ENCODE measurements at places on chromosomes 3 and 15.

DNA sequence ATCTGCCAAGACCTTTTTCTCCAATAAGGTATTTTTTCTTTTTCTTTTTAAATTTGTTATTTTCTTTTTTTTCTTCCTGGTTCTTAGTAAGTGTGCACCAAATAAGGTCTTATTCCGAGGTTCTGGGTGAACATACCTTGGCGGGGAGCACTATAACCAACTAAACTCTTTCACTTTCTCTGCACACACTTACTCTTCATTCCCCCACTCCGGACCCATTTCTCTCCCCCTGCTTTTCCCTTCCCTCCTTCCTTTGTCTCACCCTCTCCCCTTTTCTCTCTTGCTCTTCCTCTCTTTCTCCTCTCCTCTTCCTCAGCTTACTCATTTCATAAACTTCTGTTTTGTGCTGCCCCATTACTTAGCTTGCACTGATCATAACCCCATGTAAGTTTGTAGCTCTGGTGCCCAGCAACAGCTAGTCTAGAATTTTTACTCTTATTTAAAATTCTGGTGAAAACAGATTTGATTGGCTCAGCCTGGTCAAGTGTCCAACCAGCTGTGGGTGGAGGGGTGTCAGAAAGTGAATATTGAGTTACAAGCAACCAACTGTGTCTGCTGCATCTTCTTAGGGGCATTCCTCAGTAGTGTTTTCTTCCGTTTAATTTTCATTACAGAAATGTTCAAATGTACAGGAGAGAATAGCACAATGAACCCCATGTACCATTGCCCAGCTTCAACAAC is 297.5 kb downstream of the SHQ1 start:
- H3K4me1 ChIP-seq = peaks cover 18% of the 10 kb centered on the region
- H3K36me3 ChIP-seq = no peaks in the 10 kb centered on the region
- H3K27ac ChIP-seq = peak overlapping the region; percentile 91

- no peak overlapping the region for H3K27ac ChIP-seq
- H3K36me3 ChIP-seq = no peaks in the 10 kb centered on the region
- H3K27me3 ChIP-seq = peaks cover 19% of the 10 kb centered on the region
- H3K4me1 ChIP-seq = peaks cover 11% of the 10 kb centered on the region
Measured at GRCh38 chr3:156507285-156507684, 47.6 kb downstream of the SSR3 start.

DNA sequence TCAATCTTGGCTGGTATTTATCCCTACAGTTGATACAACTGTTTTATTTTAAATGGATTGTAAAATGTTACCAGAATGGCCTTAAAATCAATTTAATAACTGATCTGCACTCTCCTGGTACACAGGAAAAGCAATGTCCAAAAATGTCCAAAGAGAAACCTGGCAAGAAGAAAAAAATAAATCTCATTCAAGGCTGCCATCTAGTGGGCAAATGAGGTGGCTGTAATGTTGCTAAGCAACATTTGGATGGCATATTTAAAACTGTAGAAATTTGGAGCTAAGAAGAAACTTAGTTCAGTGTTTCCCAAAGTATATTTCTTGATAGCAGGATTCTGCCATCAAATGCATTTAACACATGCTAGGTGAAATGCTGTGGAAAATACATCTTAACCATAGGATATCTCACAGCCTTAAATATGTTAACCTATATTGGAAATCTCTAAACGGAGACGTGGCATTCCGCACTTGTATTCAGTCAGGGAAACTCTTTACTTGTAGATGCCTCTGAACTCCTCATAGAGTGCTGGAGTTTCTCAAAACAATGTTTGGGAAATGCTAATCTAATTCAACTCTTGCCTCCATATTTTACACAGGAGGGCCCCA is 216.8 kb downstream of the ERC2 start:
- DNase-seq = peak; percentile 41
- peaks cover 8% of the 10 kb centered on the region for H3K27me3 ChIP-seq
- H3K36me3 ChIP-seq = no peaks in the 10 kb centered on the region
- H3K4me3 ChIP-seq = no peak overlapping the region
- no peak overlapping the region for H3K27ac ChIP-seq

DNA sequence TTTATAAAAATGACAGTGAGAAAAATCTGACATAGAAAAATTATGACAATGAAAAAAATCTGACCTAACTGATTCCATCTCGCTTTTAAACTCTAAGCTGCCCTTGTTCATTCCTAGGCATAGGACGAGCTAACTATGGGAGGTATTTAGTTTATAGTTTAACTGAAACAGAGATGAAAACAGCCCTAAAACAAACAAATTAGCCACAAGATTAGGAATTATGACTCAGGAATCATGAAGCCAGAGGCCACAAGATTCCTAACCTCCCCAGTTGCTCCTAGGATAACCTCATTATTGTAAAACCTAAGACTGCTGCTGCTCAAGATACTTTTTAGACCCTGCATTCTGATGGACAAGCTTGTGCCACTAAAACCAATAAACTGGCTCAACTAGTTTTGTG is 122.7 kb upstream of the MNS1 start:
- peaks cover 4% of the 10 kb centered on the region for H3K36me3 ChIP-seq
- no peaks in the 10 kb centered on the region for H3K4me1 ChIP-seq
- H3K27me3 ChIP-seq = peaks cover 3% of the 10 kb centered on the region
- no peak overlapping the region for H3K4me3 ChIP-seq

GRCh38 chr3:165892565-165892964 is 55.3 kb upstream of the BCHE start:
- no peak for DNase-seq
- no peaks in the 10 kb centered on the region for H3K4me1 ChIP-seq
- H3K27ac ChIP-seq = no peak overlapping the region
- no peaks in the 10 kb centered on the region for H3K36me3 ChIP-seq
- H3K4me3 ChIP-seq = no peak overlapping the region

- H3K27ac ChIP-seq = no peak overlapping the region
- no peaks in the 10 kb centered on the region for H3K4me1 ChIP-seq
- no peaks in the 10 kb centered on the region for H3K36me3 ChIP-seq
- no peaks in the 10 kb centered on the region for H3K27me3 ChIP-seq
Measured at GRCh38 chr3:176119826-176120225, 1077.5 kb downstream of the TBL1XR1 start.

GRCh38 chr3:158801201-158801600 is 653 bp upstream of the MFSD1 start:
- peaks cover 6% of the 10 kb centered on the region for H3K27me3 ChIP-seq
- H3K36me3 ChIP-seq = no peaks in the 10 kb centered on the region
- H3K4me3 ChIP-seq = peak overlapping the region; percentile 84

GRCh38 chr15:68402432-68403160 is 29.4 kb downstream of the ITGA11 start:
- DNase-seq = peak; percentile 36
- peaks cover 8% of the 10 kb centered on the region for H3K27me3 ChIP-seq
- H3K4me3 ChIP-seq = no peak overlapping the region
- H3K4me1 ChIP-seq = no peaks in the 10 kb centered on the region

DNA sequence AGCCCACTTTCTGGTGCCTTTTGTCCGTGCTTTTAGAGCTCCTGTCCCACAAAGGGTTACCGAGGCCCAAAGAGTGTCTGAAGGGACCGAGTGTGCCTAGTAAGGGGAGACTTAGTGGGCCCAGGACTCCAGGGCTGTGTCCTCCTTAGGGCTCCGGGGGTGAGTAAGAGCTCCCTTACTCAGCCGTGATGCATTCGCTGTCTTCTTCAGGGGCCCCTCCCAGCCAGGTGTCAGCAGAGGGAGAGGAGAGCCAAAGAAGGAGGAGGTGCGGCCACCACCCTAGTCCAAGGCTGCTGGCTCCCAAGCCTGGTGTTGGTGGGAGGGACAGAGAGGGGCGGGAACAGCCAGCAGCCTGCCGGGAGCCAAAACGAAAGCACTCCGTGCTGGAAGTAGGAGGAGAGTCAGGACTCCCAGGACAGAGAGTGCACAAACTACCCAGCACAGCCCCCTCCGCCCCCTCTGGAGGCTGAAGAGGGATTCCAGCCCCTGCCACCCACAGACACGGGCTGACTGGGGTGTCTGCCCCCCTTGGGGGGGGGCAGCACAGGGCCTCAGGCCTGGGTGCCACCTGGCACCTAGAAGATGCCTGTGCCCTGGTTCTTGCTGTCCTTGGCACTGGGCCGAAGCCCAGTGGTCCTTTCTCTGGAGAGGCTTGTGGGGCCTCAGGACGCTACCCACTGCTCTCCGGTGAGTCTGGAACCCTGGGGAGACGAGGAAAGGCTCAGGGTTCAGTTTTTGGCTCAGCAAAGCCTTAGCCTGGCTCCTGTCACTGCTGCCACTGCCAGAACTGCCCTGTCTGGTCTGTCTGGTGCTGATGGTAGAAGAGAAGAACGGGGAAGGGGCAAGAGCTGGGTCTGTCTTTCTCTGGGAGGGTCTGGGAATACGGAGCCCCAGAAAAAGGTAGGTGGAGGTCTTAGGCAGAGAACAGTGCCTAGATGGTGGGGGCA is at the start of gene IL17RC:
TSS of gene IL17RC (plus strand) at position 365 of the 947 bp plus-strand sequence. CDS start at position 583, 218 bp downstream.
- peak within 1 kb of the TSS; percentile 64 for H3K4me3 ChIP-seq
- H3K36me3 ChIP-seq = no peaks in the 10 kb centered on the region
- peaks cover 20% of the 10 kb centered on the region for H3K4me1 ChIP-seq
- H3K27me3 ChIP-seq = peaks cover 11% of the 10 kb centered on the region
- H3K27ac ChIP-seq = no peak within 1 kb of the TSS

- H3K27me3 ChIP-seq = no peaks in the 10 kb centered on the region
- no peak overlapping the region for H3K4me3 ChIP-seq
- peaks cover 44% of the 10 kb centered on the region for H3K4me1 ChIP-seq
- H3K27ac ChIP-seq = no peak overlapping the region
- peaks cover 7% of the 10 kb centered on the region for H3K36me3 ChIP-seq
Measured at GRCh38 chr3:114218006-114218405, 19.4 kb downstream of the ZNF80 start.

GRCh38 chr3:48634661-48635221 is 520 bp downstream of the SLC26A6 start:
- peaks cover 20% of the 10 kb centered on the region for H3K4me1 ChIP-seq
- no peaks in the 10 kb centered on the region for H3K27me3 ChIP-seq
- peak; percentile 72 for DNase-seq
- H3K4me3 ChIP-seq = peak overlapping the region; percentile 85

GRCh38 chr3:183698756-183699155 is 1.2 kb downstream of the YEATS2 start:
- peak overlapping the region; percentile 87 for H3K4me3 ChIP-seq
- peaks cover 31% of the 10 kb centered on the region for H3K36me3 ChIP-seq
- H3K4me1 ChIP-seq = peaks cover 43% of the 10 kb centered on the region
- no peak for DNase-seq

GRCh38 chr3:63624941-63625560 is 27.4 kb upstream of the SNTN start:
- H3K27ac ChIP-seq = no peak overlapping the region
- no peaks in the 10 kb centered on the region for H3K4me1 ChIP-seq
- no peak for DNase-seq
- H3K36me3 ChIP-seq = no peaks in the 10 kb centered on the region
- no peak overlapping the region for H3K4me3 ChIP-seq
- H3K27me3 ChIP-seq = no peaks in the 10 kb centered on the region

- no peak overlapping the region for H3K4me3 ChIP-seq
- DNase-seq = no peak
- H3K4me1 ChIP-seq = peaks cover 7% of the 10 kb centered on the region
- H3K36me3 ChIP-seq = peaks cover 2% of the 10 kb centered on the region
- H3K27ac ChIP-seq = no peak overlapping the region
- peaks cover 3% of the 10 kb centered on the region for H3K27me3 ChIP-seq
Measured at GRCh38 chr3:143188881-143189280, 69.3 kb downstream of the CHST2 start.

GRCh38 chr3:172522871-172523818 is at the start of gene TNFSF10:
Gene TNFSF10 (minus strand): TSS chr3:172523430. CDS start chr3:172523384, 46 bp downstream.
- peaks cover 44% of the 10 kb centered on the region for H3K4me1 ChIP-seq
- peaks cover 52% of the 10 kb centered on the region for H3K36me3 ChIP-seq
- no peaks in the 10 kb centered on the region for H3K27me3 ChIP-seq
- DNase-seq = peak; percentile 93

- peaks cover 21% of the 10 kb centered on the region for H3K4me1 ChIP-seq
- H3K4me3 ChIP-seq = peak overlapping the region; percentile 84
- H3K27ac ChIP-seq = peak overlapping the region; percentile 80
- DNase-seq = peak; percentile 57
Measured at GRCh38 chr15:40471105-40471807, 472 bp downstream of the CHST14 start.
